Activated naive CD4-positive, alpha-beta T cell (primary cell): ENCODE measurements at places on chromosomes 2 and 18.

GRCh38 chr2:98191883-98192282 lies 104.9 kb downstream of the VWA3B start:
- no peak for DNase-seq

DNA sequence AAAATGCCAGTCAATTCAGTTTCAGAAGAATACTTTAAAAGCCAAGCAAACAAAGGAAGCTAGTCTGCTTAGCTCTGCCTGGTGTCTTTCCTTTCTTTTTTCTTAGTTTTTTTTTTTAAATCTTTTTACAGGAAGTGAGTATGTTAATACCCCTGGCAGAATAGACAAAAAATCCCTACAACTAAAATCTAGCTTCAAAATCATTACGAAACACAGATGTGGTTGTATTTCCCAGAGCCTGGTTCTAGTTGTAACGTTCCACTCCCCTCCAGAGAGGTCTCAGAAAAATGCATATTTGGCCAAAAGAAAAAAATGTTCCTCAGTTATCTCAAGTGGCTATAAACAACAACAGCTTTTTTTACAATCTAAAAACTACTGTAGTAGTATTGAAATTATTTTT lies 202.1 kb upstream of the RND3 start:
- DNase-seq = no peak

DNA sequence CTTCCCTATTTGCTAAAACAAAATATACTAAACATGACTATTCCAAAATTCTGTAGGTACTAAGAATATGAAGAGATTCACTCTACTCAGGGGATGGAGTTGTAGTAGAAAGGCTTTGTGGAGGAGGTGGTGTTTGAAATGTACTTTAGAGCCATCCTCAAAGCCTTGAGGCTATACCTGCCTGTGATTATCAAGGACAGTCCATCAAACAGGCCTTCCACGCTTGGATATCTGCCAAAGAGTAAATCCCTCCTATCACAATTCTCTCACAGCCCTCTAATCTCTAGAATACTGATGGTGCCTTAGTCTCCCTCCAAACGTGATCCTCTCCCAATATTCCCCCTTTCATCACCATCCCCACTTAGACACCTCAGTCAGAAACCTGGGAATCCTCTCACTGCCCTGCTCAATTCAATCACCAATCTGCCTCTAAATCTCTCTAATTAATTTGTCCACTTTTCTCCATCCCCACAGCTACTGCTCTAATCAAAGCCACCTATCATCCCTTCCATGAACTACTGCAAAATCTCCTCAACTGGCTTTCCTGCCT lies 13.1 kb downstream of the SOS1 start:
- no peak for DNase-seq

DNA sequence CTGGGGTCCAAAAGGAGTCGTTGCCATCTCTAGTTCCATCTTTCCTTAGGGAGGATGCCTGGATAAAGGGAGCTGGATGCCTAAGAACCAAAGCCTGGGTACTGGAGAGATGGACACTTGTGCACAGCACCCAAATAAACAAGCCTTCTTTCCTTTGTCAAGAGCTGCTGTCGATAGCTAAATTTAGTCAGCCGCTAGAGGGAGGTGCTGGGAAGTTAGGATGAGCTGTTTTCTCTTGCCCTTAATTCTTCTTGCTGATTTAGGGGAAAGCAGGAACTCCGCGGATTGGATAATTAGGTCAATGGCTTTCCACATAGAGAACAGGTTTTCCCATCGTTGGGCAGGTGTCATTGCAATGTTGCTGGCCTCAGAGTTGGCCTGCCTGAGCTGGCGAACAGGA lies 30.9 kb upstream of the SERPINB12 start:
- DNase-seq = no peak

- no peak for DNase-seq
These were observed 143.9 kb downstream of the ZBTB7C start for GRCh38 chr18:48265328-48265727.
